Testis (tissue), 5 donors: ENCODE measurements at places on chromosomes 11 and 22.

- no peak for DNase-seq
Observed at GRCh38 chr11:367956-368413, 1.3 kb upstream of the B4GALNT4 start.

GRCh38 chr11:10611979-10612862 lies 43.8 kb upstream of the LYVE1 start:
- DNase-seq, result no peak

DNA sequence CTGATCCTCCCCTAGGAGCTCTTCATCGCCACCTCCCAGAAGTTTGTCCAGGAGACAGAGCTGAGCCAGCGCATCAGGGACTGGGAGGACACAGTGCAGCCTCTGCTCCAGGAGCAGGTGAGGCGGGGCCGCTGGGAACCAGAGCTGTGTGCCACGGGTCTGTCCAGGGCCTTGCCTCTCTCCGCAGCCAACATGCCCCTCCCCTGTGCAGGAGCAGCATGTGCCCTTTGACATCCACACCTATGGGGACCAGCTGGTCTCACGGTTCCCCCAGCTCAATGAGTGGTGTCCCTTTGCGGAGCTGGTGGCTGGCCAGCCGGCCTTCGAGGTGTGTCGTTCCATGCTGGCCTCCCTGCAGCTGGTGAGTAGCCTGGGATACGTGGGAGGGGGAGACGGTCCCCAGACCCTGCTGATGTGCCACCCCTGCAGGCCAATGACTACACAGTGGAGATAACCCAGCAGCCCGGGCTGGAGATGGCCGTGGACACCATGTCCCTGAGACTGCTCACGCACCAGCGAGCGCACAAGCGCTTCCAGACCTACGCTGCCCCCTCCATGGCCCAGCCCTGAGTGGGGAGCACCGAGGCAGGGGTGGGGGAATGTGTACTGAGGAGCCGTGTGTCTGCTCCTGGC lies 2.5 kb downstream of the SCO2 start:
- no peak for DNase-seq

GRCh38 chr22:35952576-35952975 lies 76.0 kb downstream of the RBFOX2 start:
- no peak for DNase-seq

- DNase-seq, result peak; percentile 36
Observed at GRCh38 chr11:65786786-65787636, at the start of gene OVOL1. Gene OVOL1, plus strand, starts transcription at chr11:65787063. Its CDS starts 311 bp downstream, at chr11:65787374.
